ENCODE measurements at places on chromosomes 4 and X. TPM values are rescaled to one million over a fixed set of nuclear protein-coding genes. Genes with fewer than 3 reads are reported as not detected.
A peak's percentile ranks its signal among the peaks of the same experiment; 100 is the strongest.

The PRR32 gene
- not detected for total RNA-seq

The HS3ST1 gene
- total RNA-seq, result 0.71 TPM

The SLITRK2 gene
- total RNA-seq, result not detected

The CT45A10 gene
- not detected for total RNA-seq

DNA sequence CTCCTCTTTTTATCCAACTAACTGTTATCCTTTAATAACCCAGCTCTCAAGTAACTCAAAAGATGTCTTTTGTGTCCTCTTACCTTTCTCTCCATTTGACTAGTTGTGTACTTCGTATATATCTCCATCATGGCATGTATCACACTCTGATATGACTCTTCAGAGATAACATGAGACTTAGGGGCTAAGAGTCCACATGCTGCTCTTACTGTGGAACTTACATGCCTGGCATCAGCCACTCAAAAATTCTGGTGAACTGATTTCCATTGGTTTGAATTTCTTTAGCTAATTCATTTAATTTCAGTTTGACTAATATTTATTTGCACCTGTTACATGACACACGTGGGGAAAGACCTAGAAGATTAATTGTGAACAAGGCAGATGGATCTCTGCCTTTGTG lies 317.3 kb downstream of the HS3ST1 start:
- DNase-seq, result no peak

The ZXDA gene
- 3.8 TPM for total RNA-seq

DNA sequence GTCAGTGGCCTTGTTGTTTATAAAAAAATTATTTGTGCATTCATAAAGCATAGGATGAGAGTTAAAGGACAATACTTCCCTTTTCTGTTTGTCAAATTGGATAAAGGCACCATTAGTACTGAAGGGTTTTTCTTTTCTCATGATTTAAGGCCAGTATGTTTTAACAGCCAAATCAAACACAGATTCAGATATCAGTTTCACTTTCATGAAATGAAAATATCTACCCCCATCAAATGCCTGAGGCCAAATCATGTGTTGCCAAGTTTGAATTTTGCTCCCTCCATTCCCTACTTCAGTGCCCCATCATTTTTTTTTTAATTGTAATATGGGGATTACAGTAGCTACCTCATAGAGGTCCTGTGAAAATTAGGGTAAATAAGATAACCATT lies 745.9 kb downstream of the RPA4 start:
- no peak for DNase-seq

GRCh38 chr4:119518230-119518892 lies 110.2 kb downstream of the PDE5A start:
- no peak for DNase-seq

DNA sequence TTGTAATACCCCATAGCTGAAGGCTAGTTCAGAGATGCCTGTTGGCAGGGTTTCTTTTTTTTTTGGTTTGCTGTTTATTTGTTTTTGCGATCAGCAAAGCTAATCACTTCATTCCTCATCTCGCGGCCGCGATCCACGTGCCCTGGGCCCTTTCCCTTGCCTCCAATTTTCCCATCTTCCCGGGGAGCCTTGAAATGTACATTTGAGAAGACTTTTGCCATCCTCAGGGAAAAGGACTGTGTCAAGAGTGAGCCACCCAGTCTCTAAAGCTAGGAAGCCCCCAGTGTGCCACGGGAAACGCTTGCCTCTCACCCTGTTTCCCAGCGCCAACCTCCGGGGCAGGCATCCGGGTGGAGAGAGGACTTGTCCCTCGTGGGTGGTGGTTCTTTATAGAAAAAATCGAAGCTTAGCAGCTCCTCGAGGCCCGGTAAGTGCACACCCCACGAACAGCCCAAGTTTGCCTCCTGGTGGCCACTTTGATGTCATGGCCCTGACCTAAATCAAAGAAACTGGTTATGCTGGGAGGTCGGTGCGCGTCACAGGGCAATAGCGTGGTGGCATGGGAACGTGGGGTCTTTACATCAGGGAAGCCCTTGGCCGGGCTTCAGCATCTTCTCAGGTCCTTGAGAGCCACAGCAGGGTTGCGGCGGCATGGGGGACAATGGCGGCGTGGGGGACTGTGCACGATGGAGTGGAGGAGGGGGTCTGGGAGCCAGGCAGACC lies 42.0 kb downstream of the MAP7D3 start:
- peak; percentile 21 for DNase-seq

- no peak for DNase-seq
Observed at GRCh38 chrX:40622479-40623138, 619 bp upstream of the MPC1L start.

The DDX53 gene
- total RNA-seq, result not detected

DNA sequence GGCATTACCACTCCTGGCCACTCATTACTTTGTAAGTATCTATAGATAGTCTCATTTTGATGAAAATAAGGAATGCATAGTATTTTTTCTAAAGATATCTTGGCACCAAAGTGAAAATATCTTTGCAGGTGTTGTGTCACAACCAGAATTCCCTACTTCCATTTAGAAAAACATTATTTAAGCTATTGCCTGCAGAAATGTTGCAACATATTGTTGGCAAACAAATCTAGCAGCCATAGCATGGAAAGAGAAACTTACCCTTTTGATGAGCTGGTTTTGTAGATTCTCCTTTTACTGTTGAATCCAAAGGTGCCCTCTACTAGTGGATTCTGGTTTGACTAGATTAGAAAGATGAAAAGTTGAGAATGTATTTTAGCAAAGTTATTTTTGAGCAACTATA lies 138.8 kb downstream of the AREG start:
- DNase-seq, result no peak

DNA sequence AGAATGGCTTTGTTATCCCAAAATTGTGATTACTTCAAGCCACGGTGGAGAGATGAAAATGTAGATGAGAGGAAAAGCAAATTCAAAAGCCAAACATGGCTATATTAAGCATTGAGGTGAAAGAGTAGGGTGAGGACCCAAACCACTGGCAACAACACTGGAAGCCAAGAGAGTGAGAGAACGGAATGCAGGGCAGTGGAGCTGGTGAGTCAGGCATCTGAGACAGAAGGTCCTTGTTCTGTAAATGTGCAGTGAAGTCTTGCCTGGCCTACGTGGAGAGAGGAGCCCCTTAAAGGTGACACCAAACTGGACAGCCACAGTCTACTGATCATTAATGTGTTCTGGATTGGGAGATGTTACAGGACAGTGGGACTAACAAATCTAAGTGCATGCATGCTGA lies 22.8 kb upstream of the SEC24B start:
- DNase-seq, result no peak

DNA sequence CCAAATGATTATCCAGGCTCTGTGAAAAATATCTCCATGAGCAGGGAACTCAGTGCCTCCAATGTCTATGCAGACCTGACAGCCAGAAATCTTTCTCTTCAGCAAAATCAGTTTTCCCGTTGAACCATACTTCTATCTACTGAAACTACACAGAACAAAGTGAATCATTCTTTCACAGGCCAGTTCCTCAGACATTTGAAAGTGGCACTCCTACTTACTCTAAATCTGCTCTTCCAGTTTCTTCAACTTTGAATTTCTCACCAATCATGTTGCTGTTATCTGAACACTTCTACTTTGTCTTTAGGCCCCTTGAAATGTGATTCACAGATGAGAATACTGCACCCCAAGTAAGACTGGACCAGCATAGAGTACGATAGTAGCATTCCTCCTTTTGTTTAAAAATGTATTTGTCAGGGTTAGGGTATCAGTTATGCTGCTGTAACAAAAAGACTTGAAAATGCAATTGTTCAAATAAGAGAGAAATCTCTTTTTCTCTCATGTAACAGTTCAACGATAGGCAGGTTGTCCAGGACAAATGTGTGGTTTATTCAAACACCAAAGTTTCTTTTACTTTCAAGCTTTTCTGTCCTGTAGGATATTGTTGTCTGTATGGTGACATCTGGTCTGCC lies 210.6 kb upstream of the KLF3 start:
- DNase-seq, result no peak

The USP17L30 gene
- not detected for total RNA-seq

The ZDHHC15 gene
- 0.40 TPM for total RNA-seq

- DNase-seq, result no peak
Observed at GRCh38 chr4:15400981-15401671, 26.7 kb upstream of the C1QTNF7 start.

GRCh38 chr4:11801466-11802446 lies 373.1 kb upstream of the HS3ST1 start:
- no peak for DNase-seq

The GLRA3 gene
- total RNA-seq, result not detected

- DNase-seq, result no peak
Observed at GRCh38 chr4:71257761-71258160, 81.1 kb upstream of the SLC4A4 start.

DNA sequence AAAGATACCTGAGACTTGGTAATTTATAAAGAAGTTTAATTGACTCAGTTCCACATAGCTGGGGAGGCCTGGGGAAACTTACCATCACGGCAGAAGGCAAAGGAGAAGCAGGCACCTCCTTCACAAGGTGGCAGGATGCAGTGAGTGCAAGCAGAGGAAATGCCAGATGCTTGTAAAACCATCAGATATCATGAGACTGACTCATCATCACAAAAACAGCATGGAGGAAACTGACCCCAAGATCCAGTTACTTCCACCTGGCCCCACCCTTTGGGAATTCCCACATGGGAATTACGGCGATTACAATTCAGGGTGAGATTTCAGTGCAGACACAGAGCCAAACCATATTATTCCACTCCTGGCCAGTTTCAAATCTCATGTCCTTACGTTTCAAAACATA lies 514.7 kb upstream of the SPANXN1 start:
- no peak for DNase-seq

The RHOXF2B gene
- 0.13 TPM for total RNA-seq

The KLB gene
- total RNA-seq, result not detected

The DRP2 gene
- 0.66 TPM for total RNA-seq

- DNase-seq, result no peak
Observed at GRCh38 chr4:108717386-108717785, 45.5 kb downstream of the ETNPPL start.

DNA sequence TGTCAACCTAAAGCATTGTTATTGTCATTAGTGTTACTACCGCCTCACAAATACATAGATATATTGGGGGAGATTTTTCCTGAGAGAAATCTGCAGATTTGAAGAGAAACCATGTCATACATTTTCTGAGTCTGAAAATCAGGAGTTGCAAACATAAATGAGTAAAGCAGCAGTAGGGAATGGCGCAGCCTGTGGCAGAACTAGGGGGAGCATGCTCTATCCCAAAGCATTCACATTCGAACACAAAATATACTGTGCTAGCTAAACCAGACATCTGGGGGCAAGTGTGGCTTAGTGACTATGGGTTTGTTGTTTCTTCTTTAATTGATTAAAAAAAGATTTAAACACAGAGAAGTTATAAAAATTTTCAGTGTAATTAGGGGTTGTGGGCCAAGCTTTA lies 83.2 kb downstream of the CPE start:
- DNase-seq, result no peak

The NRK gene
- 0.03 TPM for total RNA-seq

- no peak for DNase-seq
Observed at GRCh38 chr4:150325872-150326271, 247.6 kb downstream of the DCLK2 start.

The HAND2 gene
- not detected for total RNA-seq
